ENCODE measurements at places on chromosomes 4 and X.

DNA sequence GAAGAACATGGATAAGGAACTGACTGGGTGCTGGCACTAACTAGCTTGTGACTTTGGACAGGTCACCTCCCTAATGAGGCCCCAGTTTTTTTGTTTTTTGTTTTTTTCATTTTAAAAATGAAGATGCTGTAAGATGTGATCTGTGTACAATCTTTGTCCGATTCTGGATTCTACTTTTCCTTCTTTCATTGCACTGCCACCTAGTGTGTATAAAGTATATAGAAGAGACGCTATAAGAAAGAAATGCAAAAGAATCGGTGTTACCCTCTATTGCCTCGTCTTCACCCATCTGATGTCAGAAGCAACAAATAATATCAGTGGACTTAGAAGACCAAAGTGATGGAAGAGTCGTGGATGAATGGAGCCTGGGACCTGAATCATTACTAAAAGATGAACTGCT is 58.6 kb upstream of the P2RY10 start:
- DNase-seq = no peak

DNA sequence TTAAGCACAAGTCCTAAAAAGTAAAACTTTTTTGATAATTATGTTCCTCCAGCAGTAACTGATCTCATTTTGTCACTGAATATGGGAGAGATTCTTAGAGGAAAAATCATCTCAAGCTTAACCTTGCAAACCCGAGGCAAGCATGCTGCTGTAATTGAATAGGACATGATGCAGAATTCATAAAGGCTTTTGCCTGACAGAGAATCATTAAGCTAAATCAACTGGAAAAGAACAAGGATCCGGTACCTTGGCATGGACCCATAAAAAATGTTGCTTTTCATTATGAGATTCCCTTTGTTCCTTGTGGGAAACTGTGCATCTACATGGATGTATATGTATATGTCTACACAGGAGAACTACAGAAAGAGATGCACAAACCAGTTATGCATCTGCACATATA is 149.1 kb downstream of the PAPSS1 start:
- no peak for DNase-seq

DNA sequence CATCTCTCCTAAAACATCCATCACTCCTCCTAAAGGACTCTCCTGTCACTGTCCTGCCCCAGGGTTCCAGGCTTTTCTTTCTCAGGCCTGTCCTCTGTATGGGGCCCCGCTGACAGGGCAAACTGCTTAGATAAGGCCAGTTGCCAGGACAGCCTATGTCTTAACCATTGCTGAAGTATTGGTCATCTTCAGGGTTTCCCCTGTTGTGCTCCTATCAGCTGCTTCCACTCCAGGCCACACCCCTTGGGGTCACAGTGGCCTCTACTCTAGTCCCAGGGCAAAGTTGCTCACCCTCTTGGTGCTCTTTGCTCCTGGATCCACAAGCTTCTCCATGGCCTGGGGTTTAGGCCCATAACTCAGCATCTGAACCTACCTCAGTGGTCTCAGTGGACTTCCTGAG is 138.0 kb upstream of the PJA1 start:
- no peak for DNase-seq

DNA sequence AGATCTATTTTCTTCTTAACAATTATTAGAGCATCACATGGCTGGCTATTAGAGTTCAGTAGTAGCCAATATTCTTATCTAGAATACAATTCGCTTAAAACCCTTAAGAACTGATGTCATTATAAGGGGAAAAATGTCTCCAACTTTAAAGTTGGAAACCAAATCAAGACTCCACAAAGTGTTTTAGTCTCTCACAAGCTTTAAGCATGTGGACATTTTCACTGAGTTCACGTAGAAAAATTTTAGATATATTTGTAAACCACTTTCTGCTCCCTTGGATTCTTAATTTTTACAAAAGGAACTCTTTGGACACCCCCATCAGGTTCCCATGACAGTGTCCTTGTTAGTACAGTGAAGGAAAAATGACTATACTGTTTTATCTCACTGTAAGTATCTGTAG is 123.9 kb upstream of the NAP1L5 start:
- no peak for DNase-seq

- no peak for DNase-seq
Measured at GRCh38 chr4:84778041-84778440, 188.4 kb downstream of the WDFY3 start.

DNA sequence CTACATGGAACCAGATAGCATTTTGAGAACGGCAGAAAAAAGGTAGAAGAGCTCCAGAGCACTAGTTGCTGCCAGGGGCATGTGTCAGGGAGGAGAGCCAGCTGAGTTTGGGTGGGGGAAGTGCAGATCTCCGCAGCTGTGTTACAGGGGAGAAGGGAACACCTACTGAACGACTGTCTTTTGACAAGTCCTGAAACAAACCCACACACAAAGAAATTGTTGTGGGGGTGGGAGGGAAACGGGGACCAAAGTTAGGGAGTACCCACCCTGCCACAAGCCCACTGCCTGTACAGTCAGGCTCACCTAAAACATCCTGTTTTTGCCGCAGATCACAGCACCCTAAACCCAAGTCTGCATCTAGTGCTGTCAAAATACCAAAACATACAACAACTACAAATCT is 55.5 kb downstream of the LEF1 start:
- no peak for DNase-seq

- DNase-seq = no peak
Measured at GRCh38 chr4:142423861-142424260, 422.2 kb downstream of the INPP4B start.

- no peak for DNase-seq
Measured at GRCh38 chrX:154436374-154436982, 476 bp upstream of the GDI1 start.

DNA sequence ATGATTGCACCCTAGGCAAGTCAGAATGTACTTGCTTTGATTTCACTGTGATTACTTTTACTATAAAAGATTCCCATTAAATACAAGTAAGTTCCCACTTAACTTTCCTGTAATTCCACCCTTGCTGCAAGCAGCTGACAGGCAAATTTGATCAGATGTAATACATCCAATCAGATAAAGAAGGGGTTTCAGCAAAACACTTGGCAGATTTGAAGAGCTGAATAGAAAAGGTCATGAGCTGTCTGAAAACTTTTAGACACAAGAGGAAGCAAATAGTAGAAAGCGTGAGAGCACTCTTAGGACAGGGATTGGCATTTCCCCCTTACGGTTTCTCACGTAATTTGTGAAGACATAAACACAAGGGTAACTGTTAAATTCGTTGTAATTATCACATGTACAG is 22.8 kb downstream of the HSD17B13 start:
- DNase-seq = no peak

DNA sequence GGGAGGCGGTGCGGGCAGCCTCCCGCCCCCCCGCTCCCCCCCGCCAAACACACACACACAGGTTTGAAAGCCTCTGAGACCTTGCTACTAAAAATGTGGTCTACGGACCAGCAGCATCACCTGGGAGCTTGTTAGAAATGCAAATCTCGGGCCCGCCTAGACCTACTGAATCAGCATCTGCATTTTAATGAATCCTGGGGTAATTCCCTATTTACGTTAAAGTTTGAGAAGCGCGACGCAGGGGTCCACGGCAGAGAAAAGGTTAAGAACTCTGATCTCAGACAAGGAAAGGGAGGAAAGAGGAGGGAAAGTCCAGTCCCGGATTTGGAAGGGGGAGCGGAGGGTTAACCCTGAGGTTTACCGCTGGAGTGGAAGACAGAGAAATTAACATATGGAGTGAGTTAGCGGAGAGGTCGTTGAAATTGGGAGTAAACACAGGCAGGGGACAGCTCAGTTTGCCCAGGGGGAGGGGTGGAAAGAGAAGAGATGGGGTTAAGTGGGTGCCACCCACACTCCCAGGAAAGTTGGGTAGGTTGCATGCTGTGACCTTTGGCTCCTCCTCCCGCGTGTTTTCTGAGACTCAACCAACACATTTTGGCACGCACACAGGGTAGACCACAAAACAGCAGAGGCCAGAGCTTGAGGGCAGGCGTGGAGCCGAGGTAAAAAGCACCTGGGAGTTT is 483.6 kb downstream of the BCOR start:
- no peak for DNase-seq

DNA sequence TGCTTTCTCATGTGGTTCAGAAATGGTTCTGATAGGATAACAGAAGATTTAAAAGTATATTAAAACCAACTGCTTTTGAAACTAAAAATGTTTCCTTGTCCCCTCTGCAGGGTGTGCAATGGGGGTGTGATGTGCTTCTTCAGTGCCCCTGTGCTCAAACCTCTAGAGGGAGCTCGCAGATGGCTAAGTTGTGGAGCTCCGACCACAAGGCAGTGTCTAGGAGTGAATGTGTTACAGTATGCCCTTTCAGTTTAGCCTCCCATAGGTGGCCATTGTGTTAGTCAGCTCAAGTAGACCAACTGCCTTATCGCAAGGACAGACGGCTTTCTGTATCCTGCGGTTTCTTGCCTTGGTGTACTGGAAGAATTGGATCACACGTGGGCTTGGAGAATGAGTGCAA is 130.5 kb downstream of the TENT5D start:
- no peak for DNase-seq

- peak; percentile 78 for DNase-seq
Measured at GRCh38 chr4:76738086-76738931, 159.6 kb downstream of the SOWAHB start.

DNA sequence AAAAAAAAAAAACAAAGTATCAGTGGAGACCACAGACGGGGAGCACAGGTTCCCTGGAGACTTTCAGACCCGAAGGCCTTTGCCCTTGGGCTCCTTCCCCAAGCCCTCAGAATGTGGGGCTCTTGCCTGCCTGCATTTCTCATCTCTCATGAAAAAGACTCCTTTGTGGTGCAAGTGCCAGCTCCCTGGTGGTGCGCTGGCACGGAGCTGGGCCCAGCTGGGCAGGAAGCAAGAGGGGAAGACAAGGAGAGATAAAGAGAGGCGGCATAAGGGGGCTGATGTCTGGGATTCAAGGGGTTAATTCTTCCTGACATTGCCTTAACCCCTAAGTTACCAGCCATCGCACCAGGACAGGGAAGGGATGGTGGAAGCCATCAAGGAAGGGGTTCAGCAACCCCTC is 21.8 kb downstream of the NLGN3 start:
- no peak for DNase-seq

DNA sequence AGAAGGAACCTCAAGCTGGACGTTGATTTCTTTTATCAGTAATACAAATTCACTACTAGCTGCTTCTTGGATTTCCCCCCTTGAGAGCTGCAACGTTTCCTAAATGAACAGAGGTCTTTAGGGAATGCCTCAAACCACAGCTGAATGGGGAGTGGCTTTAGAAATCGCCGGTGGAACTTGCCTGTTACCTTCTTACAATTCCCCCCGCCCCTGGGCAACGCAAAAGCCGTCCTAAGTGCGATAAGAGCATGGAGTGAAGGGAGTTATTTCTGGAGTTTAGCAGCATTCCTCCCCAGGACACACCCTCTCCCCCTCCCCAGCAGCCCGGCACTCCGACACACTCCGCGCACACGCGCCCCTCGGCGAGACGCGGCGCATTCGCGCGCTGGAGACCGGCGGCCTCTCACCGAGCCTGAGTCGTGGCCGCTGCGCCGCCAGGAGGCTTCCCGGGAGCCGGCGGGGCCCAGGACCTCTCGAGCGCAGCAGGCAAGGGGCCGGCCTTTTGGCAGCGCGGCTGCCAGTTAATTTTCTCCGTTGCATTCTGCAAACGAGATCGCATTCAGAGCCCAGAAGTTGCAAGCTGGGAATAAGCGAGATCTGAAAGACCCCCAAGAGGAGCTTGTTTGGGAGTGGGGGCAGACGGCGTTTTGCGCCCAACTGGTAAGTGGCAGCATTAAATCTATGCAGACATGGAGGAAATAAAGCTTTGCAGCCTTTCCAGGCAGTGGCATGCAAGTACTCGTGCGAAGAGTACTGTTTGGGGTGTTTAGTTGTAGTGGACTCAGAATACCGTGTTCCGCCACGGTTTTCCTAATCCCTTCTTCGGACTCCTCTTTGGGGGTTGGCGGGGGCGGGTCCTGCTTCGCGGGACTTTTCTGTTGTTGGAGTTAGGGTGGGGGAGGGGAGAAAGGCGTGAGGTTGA is 134.7 kb downstream of the PALLD start:
- DNase-seq = peak; percentile 33

Data from skeletal muscle cell (primary cell).